Activated CD4-positive, alpha-beta T cell treated with anti-CD3 and anti-CD28 coated beads, Interleukin-2, amount 50 U/mL, for 16 hours (primary cell): ENCODE measurements at places on chromosomes 13 and 19.

DNA sequence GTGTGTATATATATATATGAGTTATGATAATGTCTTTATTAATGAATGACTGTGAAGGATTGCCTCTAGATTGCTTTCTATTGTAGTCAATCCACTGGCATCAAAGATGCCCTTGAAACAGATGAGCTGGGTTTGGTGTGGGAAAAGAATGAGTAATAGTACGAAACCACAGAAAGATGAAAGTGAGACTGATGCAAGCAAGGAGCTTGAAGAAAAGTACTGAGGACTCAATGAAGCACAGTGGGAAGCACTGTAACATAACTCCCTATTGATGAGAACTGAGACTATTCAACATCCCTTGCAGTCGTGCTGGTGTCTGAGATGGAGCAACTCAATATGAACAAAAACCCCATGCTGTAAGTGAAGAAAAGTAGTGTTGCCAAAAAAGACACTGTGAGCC is 1794.2 kb downstream of the SLITRK5 start:
- peak; percentile 53 for DNase-seq

DNA sequence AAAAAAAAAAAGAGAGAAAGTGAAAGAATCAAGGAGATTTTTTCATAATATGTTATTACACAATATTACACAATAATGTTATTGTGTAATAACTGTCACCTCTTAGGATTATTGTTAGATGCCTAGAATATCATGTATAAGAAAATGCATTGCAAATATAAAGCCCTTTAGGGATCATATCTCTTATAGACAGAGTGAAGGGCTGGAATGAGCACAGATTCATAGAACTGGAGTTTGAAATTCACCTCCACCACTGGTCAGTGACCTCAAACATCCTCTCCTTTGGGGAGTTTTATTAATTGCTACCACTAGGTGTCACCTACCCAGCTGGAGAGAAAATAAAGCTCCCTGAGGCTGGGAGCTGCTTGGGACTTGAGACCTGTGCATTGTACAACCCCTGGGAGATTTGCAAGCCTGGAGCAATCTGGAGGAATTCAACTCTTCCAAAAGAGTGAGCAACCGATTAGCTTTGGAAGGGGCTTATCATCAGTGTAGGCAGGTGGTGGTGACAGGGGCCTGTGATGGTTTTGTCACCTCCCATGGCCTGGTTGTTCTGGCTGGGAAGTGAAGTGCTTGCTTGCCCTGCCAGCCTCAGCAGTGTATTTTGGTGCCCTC is 30.3 kb upstream of the FRY start:
- peak; percentile 45 for DNase-seq

- DNase-seq, result no peak
Measured at GRCh38 chr13:44331912-44332851, 41.4 kb upstream of the SERP2 start.

DNA sequence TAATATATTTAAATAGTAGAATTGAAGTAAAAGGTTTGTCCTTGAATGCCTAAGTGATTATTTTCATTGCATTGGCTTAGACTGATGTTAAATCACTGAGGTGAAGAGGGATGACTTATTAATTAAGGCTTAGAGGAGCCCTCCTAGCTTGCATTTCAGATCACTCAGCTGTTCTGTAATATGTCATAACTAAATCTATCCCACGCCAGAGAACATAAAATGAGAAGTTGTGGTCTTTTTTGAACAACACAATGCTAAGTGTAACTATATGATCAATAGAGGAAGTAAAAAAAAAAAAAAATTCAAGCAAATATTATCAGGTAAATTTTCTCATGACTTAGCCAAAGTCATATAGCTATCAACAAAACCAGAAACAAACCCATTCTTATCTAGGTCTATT is 752.2 kb downstream of the GPC5 start:
- no peak for DNase-seq

DNA sequence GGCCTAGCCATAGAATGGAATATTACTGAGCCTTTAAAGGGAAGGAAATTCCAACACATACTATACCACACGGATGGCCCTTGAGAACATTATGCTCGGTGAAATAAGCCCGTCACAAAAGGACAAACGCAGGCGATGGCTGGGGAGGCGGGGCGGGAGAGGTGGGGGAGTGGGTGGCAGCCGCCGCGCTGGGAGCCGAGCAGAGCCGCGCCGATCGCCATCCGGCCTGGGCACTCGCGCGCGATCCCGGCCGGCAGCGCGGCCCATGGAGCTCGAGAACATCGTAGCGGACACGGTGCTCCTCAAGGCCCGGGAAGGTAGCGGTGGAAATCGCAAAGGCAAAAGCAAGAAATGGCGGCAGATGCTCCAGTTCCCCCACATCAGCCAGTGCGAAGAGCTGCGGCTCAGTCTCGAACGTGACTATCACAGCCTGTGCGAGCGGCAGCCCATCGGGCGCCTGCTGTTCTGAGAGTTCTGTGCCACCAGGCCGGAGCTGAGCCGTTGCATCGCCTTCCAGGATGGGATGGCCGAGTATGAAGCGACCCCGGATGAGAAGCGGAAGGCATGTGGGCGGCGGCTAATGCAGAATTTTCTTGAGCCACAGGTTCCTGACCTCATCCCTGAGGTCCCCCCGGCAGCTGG is 140.1 kb downstream of the ZDHHC20 start:
- DNase-seq, result no peak

GRCh38 chr13:113176280-113176679 is 17.8 kb downstream of the PROZ start:
- peak; percentile 47 for DNase-seq

GRCh38 chr13:20411638-20412342 is 113.9 kb downstream of the CRYL1 start:
- peak; percentile 74 for DNase-seq

DNA sequence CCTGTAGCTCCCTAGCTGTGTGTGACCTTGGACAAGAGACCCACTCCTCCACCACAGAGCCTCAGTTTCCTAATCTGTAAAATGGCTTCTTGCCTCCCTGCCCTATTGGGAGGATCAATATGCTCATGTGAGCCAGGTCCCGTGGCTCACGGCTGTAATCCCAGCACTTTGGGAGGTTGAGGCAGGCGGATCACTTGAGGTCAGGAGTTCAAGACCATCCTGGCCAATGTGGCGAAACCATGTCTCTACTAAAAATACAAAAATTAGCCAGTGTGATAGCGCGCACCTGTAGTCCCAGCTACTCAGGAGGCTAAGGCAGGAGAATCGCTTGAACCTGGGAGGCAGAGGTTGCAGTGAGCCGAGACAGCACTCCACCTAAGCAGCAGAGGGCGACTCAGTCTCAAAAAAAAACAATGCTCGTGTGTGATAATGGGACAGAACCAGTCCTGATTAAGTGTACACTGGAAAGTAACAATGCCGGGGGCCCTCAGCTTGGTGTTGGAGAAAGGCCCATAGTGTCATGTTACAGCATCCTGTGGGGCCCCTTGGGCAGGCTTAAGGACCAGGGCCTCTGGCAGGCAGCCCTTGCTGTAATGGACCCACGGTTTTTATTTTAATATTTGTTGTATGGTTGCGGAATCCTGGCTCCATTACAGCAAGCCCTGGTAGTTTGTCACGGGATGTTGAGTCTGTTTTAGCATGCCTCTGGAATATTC is 6.8 kb downstream of the RPS11 start:
- DNase-seq, result peak; percentile 49

GRCh38 chr13:99144306-99144705 is 56.3 kb upstream of the UBAC2 start:
- DNase-seq, result no peak

GRCh38 chr13:77465603-77466195 is 69.8 kb upstream of the SCEL start:
- DNase-seq, result no peak

- no peak for DNase-seq
Measured at GRCh38 chr19:13633109-13633508, 126.8 kb upstream of the CACNA1A start.

DNA sequence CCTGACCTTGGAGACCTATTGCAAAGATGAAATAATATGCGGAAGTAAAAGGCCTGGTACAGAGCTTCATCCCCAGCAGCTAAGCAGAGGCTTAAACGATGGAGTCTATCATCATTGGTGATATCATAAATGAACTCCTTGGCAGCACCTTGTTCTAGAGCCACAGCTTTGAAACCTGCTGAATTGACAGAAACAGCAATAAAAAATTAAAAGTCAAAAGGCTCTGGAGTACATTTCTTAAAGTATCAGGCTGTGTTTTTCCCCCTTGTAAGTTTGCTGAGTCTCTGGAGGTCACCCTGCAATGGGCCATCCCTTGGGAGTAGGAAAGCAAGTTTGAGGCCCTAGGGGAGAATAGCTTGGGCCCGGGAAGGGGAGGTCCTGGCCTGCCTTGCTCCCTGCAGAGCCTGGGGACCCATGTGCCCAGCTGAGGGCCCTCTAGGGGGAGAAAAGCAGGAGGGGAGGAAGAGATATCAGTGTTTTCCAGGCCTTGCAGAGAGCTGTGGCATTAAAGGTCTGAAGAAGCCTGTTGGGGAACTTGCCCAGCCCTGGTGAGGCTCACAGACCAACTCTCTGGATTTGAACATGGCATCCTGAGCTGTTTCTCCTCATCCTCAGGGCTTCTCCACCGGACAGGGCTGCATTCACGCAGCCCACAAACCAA is 416.1 kb downstream of the ZNF536 start:
- DNase-seq, result no peak

GRCh38 chr19:41323430-41324125 is 13.6 kb downstream of the CCDC97 start:
- no peak for DNase-seq

GRCh38 chr19:14395262-14395661 is 14.0 kb downstream of the ADGRE5 start:
- DNase-seq, result no peak

DNA sequence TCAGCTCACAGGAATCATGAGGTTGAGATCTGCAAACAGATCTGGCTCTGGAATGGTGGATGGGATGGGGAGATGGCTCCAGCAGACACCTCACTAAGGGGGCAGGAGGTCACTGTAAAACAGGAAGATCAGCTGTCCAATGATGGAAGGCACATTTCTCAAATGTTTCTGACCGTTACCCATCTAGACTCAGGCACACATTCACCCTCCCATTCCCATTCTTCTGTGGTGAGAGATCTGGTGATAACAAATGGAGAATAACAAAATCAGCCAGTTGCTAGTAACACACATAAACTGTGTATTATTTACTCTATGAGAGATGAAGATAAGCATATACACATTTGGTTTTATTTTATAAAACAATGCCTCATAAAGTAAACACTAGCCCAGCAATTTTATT is 235.9 kb downstream of the TSHZ3 start:
- DNase-seq, result no peak

DNA sequence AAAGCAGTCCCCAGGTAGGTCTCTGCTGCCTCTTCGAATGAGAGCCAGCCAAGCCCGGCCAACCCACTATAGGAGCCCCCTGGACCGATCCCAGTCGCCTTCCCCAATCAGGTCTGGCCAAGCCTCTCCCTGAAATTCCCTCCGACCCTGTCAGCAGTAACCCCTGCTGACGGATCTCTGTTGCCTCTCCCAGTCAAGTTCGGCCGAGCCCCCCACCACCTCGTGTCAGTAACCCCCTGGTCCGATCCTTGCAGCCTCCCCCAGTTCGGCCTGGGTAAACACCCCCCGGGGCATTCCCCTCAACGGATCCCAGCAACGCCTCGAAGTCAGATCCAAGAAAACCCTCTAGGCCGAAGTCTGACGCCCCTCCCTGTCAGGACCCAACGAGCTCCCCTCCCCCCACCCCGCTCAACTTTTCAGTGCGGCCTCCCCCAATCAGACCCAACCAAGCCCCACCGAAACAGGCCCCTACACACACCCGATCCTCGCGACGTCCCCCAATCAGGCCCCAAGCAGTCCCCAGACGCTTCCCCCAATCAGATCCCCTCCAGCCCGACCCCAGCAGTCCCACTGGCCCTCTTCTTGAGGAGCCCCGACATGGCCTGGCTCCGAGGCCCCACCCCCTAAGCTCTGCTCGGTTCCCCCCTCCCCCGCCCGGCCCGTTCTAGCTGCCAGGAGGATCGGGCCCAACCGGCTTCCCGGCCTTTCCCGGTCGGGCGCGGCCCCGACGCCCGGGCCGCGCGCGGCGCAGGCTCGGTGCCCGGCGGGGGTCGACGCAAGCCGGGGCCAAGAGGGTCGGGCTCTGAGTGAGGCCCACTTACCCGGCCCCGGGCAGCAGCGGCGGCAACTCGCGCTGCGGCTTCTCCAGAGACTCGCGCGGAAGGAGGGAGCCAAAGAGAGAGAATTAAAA is 1.8 kb downstream of the TNPO2 start:
- peak; percentile 55 for DNase-seq

DNA sequence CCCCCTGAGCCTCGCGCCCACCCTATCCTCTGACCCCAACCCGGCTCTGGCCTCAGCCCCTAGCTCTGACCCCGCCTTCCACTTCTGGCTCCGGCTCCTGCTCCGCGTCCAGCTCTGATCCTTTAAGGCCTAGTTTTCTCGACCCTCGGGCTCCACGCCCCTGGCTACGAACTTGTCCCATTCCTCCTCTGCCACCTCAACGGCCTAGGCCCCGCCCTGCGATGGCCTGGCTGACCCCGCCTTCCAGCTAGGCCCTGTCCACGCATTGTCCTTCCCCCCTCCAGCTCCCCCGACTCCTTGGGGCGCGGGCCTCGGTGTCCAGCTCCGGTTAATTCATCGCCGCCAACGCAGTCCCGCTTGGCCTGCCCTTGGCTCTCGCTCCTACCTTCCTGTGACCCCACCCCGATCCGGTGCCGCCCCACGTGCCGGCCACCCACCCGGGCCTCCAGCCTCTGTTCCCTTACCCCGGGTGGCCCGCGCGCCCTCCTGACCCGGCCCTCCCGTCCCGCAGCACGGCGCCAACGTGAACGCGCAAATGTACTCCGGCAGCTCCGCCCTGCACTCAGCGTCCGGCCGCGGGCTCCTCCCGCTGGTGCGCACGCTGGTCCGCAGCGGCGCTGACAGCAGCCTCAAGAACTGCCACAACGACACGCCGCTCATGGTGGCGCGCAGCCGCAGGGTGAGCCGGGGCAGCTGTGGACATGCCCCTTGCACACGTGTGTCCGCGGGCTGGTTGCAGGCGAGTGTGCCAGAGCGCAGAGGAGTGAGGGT is 9.4 kb downstream of the BCL3 start:
- DNase-seq, result no peak

GRCh38 chr19:54329476-54330165 is 9.3 kb downstream of the LILRA4 start:
- no peak for DNase-seq

DNA sequence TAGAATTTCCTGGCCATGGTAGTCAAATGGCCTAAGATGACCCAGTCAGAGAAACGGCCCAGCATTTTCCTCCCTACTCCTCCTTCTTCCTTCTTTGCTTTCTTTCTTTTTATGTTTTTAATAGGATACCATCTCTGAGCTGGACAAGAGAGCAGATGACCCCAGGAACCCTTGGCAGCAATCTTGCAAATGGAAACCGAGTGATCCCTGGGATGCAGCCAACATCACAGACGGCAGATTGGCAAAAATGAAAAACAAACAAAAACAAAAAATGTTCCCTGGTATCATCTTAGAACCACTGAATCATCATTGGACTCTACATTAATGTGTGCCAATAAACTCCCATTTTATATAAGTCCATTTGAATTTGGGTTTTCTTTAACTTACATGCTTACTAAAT is 424.4 kb downstream of the FGF14 start:
- DNase-seq, result no peak

DNA sequence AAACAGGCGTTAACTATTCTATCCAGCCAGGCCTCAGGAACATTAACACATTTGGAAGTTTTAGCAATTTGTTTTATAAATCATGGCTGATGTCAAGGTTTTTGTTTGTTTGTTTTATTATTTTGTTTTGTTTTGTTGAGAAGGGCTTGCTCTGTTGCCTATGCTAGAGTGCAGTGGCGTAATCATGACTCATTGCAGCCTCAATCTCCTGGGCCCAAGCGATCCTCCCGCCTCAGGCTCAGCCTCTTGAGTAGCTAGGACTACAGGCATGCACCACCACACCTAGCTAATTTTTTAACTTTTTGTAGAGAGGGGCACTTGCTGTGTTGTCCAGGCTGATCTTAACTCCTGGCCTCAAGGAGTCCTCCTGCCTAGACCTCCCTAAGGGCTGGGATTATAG is 28.3 kb downstream of the NUP58 start:
- DNase-seq, result no peak
